ENCODE measurements at places on chromosomes 11 and 22.

- peak; percentile 26 for DNase-seq
Measured at GRCh38 chr11:119041821-119042514, 11.3 kb upstream of the SLC37A4 start.

- no peak for DNase-seq
Measured at GRCh38 chr11:69529001-69529400, 47.5 kb downstream of the LINC01488 start.

- DNase-seq: no peak
Measured at GRCh38 chr22:37647928-37648327, 8.5 kb downstream of the SH3BP1 start.

- DNase-seq: no peak
Measured at GRCh38 chr11:81219661-81220060, 1514.0 kb downstream of the FAM181B start.

GRCh38 chr11:31725176-31725575 is 85.9 kb downstream of the PAX6 start:
- DNase-seq: peak; percentile 30

DNA sequence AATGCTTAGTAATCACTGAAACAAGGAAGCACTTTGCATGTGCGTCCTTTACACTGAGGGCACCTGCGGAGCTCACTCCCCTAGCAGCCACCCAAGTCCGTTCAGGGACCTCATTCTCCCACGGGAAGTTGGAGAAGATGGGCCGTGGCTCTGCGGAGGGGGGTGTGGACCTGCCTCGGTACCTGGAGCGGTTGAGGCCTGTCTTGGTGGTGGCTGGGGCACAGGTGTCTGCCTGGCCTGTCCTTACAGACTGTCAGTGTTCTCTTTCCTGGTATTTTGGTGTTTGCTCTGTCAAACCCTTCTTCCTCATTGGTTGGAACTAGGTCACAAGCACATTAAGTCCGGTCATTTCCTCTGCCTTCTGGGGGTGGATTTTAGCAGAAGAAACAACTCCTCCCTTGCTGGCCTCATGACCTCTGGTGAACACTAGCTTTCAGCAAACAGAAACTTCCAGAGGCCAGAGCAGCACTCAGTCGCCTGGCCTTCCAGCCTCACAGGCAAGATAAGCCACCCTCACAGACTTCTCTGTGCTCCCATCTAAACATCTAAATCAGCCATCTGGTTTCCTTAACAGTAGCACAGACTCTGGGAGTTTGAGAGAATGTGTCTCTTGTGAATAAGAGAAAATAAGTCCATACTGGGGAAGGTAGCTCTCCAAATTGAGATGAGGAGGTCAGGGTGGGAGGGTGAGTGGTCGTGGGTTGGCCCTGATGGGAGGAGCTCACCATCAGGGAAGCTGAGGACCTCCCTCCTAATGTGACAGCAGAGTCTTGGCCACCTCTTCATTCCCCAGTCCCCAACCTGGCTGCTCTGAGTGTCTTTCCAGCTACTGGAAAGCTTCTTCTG is 8.6 kb downstream of the SNAP29 start:
- DNase-seq: peak; percentile 44

DNA sequence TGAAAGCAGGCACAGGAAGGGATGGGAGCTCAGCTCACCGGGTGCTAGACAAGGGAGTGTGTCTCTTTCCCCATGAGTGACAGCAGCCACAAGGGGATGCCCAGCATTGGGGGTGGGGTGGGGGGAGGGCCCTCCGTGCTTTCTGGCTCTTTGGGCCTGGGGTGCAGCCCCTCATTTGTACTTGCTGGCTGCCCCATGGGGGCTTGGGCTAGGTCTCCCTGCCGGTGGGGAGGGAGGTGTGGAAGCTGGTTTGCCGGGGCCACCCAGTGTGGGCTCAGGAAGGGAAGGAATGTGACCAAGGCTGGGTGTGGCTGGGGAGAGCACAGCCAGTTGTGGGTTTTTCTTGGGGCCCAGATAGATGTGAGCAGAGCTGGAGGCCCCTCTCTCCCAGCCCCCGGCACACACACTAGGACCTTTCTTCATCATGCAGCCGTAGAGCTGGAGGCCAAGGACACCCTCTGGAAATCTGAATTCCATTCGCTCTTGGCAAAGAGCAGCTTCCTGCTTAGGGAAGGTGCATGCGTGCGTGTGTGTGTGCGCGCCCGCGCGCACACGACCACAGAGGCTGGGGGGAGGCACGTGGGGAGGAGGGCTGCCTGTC is 25.8 kb downstream of the KCNQ1OT1 start:
- DNase-seq: no peak

Data from EH (cell line).